NCI-H1436 (cell line): ENCODE measurements at places on chromosomes 6 and 20.

GRCh38 chr6:33771146-33772081 is 17.5 kb downstream of the LEMD2 start:
- DNase-seq, result peak; percentile 33

GRCh38 chr6:156657296-156657695 is 119.9 kb upstream of the ARID1B start:
- no peak for DNase-seq

DNA sequence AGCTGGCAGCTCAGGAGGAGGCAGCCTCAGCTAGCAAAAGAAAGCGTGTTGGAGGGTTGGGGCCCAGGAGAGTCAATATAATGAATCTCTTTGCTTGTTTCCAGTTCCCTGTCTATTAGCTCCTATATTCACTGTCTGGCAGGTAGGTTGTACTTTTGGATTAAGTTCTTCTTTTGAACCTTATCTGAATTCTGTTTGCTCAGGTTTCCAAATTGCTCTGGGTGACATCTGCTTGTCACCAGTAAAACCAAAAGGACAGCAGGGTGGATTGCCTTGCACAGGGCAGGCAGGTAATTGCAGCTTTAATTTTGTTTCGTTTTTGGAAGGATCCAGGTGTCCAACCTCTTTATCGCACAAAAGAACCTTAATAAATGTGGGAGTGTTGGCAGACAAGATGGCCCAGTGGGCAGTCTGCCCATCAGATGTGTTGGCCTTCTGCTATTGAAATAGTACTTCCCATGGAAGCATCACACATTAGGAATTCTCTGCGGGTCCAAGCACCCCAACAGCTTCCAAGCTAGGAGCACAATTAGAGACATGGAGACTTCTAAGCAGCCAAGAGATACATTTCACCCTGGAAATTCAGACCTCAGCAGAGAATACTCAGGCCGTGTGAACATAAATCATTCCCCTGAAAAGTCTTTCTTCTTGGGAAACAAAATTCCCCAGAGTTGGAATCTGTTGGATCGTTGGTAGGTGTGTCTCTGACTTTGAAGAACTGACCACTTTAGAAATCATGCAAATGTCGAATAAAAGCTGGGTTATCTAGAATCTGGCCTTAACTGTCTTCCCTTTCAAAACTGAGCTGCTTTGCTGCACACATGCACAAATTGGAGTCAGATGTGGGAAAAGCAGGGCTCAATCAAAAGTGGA is 286.9 kb upstream of the BMP2 start:
- DNase-seq, result no peak

DNA sequence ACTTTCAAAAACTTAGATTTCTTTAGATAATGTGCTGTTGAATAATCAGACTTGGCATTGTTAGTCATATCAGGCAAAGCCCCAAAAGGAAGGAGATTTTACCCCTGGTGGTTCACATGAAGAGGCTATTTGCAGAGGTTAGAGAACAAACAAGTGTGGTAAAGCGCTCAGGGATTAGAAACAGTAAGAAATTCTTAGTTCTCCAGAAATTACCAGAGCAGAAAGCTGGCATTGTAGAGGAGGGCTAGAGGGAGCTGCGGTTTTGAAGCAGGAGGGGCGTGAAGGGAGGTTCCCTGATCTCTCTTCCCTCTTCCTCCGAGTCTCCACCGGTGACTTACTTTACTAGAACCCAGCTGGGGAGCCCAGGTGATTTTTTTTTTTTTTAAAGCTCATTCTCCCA is 10.2 kb downstream of the MYO6 start:
- DNase-seq, result no peak

DNA sequence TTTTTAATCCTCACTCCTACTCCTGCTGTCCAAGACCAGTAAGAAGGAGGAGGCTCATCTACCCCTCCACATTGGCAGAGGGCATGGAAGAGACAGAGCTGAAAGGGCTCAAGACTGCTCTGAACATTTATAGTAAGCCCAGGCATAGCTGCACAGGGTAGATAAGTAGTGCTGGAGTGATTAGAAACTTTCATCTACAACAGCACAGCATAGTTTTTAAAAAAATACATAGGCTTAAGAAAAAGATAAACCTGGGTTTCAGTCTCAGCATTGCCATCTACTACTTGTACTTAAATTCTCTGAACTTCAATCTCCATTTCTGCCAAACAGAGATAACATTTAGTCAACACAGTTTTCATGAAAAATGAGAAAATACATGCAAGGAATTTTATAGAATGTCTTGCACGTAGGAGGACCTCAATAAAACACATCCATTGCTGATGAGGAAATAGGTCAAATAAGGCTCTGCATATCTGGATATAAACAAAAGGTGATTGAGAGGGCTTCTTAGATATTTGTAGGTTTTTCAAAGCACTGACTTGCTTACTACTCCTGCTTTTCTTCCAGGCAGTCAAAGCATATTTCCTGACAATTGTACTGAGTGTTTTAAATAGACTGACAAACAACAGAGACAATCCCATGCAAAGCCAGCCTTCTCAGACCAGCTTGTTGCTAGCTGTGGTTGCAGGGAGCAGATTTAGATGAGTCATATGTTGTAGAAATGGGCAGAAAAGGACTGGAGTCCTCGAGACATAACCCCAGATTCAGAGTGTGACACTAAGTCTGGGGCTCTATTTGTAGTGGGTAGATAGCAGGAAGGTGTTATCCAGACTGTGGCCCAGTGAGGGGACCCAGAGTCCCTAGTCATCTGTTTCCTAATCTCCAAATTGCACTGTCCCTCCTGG is 107.4 kb upstream of the TAB2 start:
- no peak for DNase-seq
